ENCODE measurements at places on chromosomes 5 and 9. TPM values are rescaled to one million over a fixed set of nuclear protein-coding genes. Genes with fewer than 3 reads are reported as not detected.

- no peak for DNase-seq
Observed at GRCh38 chr9:15205632-15206420, 101.2 kb downstream of the TTC39B start.

The SEMA5A gene
- 11.4 TPM for total RNA-seq

- DNase-seq, result no peak
Observed at GRCh38 chr5:150619359-150620230, 20.9 kb upstream of the SYNPO start.

DNA sequence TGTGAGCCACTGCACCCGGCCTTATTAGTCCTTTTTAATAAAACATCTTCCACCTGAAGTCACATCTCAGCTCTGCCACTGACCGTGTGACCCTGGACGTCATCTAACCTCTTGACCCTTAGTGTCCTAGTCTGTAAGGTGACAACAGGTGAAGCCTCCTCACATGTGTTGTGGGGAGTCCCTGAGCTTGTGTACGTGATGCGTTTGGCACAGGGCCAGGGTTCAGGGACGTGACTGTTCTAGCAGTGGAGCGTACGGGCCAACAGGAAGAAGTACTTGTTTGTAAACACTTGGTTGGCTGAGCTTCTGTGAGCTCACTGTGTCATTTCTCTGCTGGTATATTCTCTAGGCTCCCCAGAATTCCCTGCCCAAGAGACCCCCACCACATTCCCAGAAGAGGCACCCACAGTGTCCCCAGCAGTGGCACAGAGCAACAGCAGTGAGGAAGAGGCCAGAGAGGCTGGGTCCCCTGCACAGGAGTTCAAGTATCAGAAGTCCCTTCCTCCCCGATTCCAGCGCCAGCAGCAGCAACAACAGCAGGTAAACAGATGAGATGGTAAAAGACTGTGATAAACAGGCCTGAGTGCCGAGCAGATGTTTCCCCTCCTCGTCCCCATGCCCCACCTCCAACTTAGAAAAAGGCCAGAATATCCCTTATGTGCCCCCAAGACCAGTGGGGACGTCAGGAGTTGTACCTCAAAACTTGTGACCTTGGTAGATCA lies 35.3 kb upstream of the POMT1 start:
- DNase-seq, result no peak

DNA sequence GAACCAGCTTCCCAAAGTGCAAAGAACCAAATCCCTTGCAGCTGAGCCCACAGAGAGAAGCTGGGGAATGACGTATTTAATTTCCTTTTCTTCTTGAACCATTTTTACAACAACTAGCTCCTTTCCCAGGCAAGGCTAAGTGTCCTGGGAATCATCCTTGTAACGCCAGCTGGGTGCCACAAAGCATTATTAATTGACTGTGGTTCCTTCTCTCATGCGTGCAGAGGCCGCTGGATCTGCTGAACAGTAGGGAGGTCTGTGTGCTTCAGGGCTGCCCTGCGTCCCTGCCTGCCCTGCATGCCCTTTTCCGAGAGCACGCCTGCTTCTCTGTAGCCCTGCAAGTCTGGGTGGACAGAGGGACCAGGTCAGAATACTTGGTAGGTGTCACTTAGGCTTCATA lies 124.1 kb upstream of the OTULINL start:
- no peak for DNase-seq

- no peak for DNase-seq
Observed at GRCh38 chr5:34847056-34847455, 8.1 kb downstream of the TTC23L start.

GRCh38 chr9:70013598-70014196 lies 30.0 kb upstream of the MAMDC2 start:
- peak; percentile 73 for DNase-seq

DNA sequence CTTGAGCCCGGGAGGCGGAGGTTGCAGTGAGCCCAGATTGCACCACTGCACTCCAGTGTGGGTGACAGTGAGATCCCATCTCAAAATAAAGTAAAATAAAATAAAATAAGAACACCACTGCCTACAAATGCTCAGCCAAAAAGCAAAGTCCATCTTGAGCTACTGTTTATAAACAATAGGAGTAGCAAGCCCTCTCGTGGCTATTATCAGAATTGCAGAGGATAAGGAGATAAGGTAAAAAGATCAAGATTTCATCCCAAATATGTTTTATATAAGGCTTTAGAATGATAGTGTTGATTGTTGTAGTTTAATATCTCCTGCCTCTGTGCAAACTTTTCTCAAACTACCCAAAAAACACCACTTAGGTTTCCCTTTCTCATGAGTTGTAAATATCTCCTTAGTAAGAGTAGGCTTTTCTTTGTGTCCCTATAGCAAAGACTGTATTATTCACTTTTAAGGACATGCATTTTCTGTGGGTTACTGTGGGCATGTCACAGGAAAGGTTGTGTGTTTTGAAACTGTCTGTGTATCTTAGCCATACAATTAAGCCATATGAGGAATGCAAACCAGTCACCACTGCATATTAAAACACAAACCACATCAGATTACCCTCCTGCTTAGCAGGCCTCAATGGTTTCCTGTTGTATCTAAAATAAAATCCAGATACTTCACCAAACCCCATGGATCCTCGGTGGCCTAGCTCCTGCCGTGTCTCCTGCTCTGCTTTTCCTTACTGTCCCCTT lies 31.8 kb upstream of the CKS2 start:
- DNase-seq, result peak; percentile 53

The TSLP gene
- 0.90 TPM for total RNA-seq

The C9orf50 gene
- total RNA-seq, result not detected

All from LHCN-M2 (cell line).